GM12878 (cell line): ENCODE measurements at places on chromosomes 6 and 20. TPM values are rescaled to one million over a fixed set of nuclear protein-coding genes. Genes with fewer than 3 reads are reported as not detected.

Gene TRIM15
- 0.08 TPM in 1 of 2 replicates, not detected in the other for total RNA-seq

Gene SLC35A1
- 6.8 and 7.8 TPM in 2 replicates for total RNA-seq

DNA sequence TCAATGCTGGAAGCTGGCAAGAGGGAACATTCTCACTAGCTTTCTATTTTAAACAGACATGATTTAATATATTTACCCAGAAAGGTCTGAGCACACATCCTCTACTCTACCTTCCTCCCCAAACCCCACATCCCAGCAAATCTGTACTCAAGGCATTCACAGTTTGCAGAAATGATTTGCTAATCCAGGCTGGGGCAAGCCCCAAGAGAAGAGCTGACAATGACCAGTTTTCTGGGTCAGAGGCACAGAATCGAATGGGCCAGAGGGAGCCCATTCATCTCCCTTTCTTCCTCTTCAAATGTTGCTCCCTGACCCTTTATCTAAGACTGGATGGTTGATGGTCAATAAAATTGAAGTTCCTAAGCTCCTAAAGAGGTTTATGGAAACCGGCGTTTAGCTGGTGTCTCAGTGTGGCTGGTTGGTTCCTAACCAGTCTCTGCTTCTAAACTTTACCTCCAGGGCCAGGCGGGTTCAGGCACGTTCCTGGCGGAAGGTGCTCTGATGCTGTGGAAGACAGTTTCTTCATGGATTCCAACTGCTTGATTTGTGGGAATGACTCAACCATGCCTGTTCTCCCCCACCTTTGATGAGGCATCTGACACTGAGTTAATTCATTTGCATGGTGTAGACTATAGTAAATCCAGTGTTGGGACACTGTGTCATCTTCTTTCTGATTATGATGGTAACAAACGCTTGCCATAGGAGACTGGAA is 96.4 kb upstream of the IYD start:
- no peak overlapping the region for H3K4me3 ChIP-seq
- DNase-seq: no peak
- no peaks in the 10 kb centered on the region for H3K36me3 ChIP-seq
- H3K4me1 ChIP-seq: no peaks in the 10 kb centered on the region

- H3K27ac ChIP-seq: no peak overlapping the region
- H3K4me1 ChIP-seq: peaks cover 12% of the 10 kb centered on the region
- no peak overlapping the region for H3K4me3 ChIP-seq
These were observed 507.3 kb upstream of the CITED2 start for GRCh38 chr6:139881728-139882211.

- H3K27ac ChIP-seq: no peak overlapping the region
- H3K4me1 ChIP-seq: peaks cover 13% of the 10 kb centered on the region
- peaks cover 2% of the 10 kb centered on the region; the same call in 1 of the 2 replicates for H3K36me3 ChIP-seq
These were observed 22.2 kb downstream of the RRBP1 start for GRCh38 chr20:17659801-17660200.

Gene SLC25A27
- total RNA-seq: not detected in 2 replicates

GRCh38 chr6:155378276-155378675 is 64.0 kb upstream of the TFB1M start:
- no peak overlapping the region for H3K4me3 ChIP-seq
- no peaks in the 10 kb centered on the region for H3K27me3 ChIP-seq
- no peak for DNase-seq
- peak overlapping the region; percentile 67 for H3K27ac ChIP-seq
- peaks cover 10% of the 10 kb centered on the region for H3K4me1 ChIP-seq
- H3K36me3 ChIP-seq: no peaks in the 10 kb centered on the region

Gene ISM1
- total RNA-seq: not detected in 2 replicates

DNA sequence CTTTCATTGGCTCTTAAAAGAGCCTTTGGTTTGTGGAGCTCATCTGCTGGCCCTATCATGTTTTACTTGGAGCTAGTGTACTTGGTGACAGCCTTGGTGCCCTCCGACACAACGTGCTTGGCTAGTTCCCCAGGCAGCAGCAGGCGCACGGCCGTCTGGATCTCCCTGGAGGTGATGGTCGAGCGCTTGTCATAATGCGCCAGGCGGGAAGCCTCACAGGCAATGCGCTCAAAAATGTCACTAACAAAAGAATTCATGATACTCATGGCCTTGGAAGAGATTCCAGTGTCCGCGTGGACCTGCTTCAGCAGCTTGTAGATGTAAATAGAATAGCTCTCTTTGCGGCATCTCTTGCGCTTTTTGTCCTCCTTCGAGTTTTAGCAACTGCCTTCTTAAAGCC is 22.8 kb upstream of the SLC17A4 start:
- no peak for DNase-seq
- no peak overlapping the region for H3K4me3 ChIP-seq
- no peaks in the 10 kb centered on the region for H3K27me3 ChIP-seq
- H3K4me1 ChIP-seq: no peaks in the 10 kb centered on the region
- H3K36me3 ChIP-seq: no peaks in the 10 kb centered on the region
- H3K27ac ChIP-seq: no peak overlapping the region

Gene STK35
- 18.9 and 19.4 TPM in 2 replicates for total RNA-seq

GRCh38 chr6:14713008-14713960 is 532.6 kb upstream of the JARID2 start:
- no peaks in the 10 kb centered on the region for H3K4me1 ChIP-seq
- no peak for DNase-seq
- no peak overlapping the region for H3K27ac ChIP-seq
- no peak overlapping the region for H3K4me3 ChIP-seq
- no peaks in the 10 kb centered on the region for H3K36me3 ChIP-seq
- no peaks in the 10 kb centered on the region for H3K27me3 ChIP-seq

- no peak for DNase-seq
- H3K4me3 ChIP-seq: no peak overlapping the region
- H3K4me1 ChIP-seq: no peaks in the 10 kb centered on the region
- H3K27me3 ChIP-seq: no peaks in the 10 kb centered on the region; the same call in 1 of the 2 replicates
- no peaks in the 10 kb centered on the region for H3K36me3 ChIP-seq
These were observed 301.3 kb upstream of the TCF21 start for GRCh38 chr6:133587546-133588160.

Gene MYLK4
- total RNA-seq: 0.05 TPM in 2 replicates

Gene FUT9
- not detected in 2 replicates for total RNA-seq

Gene GSTA3
- total RNA-seq: not detected in 2 replicates

- no peak for DNase-seq
- H3K27me3 ChIP-seq: no peaks in the 10 kb centered on the region
- H3K36me3 ChIP-seq: peaks cover 6% of the 10 kb centered on the region; the same call in 1 of the 2 replicates
- H3K4me3 ChIP-seq: no peak overlapping the region
- H3K27ac ChIP-seq: no peak overlapping the region
These were observed 96.3 kb upstream of the NEDD9 start for GRCh38 chr6:11328613-11329247.

GRCh38 chr20:21126581-21126870 is 644 bp downstream of the KIZ start:
- no peaks in the 10 kb centered on the region for H3K36me3 ChIP-seq
- peaks cover 2% of the 10 kb centered on the region; the same call in 1 of the 2 replicates for H3K4me1 ChIP-seq
- H3K27ac ChIP-seq: no peak overlapping the region

DNA sequence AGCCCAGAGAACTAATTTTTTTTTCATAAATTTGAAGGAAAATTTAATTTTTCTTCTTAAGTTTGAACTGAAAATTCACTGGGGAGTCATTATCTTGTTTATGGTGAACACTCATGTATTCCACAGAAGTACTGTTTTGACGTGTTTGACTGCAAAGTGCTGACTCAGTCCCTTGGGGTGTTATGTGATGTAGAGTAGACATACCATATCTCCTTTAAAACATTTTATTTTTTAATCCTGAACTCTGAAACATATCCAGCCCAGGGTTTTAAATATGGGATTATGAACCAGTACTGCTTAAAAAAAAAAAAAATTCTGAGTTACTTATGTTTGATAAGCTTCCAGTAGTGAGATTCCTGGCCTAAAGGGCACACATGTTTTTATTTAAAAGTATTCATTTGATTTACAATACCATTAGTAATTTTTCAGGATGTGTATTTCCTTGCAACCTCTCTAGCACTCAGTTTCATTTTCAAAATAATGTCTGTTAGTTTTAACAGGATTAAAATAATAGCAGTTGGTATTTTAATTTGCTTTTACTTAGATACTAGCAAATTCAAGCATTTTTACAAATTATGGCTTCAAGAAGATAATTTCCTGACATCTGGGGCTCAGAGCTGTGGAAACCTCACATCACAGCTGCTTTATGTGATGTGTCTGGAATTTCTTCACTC is 81.7 kb upstream of the PDE10A start:
- no peak overlapping the region for H3K27ac ChIP-seq
- DNase-seq: peak; percentile 23
- H3K4me3 ChIP-seq: no peak overlapping the region
- H3K27me3 ChIP-seq: no peaks in the 10 kb centered on the region
- H3K36me3 ChIP-seq: no peaks in the 10 kb centered on the region

GRCh38 chr20:10701607-10702006 is 27.8 kb upstream of the JAG1 start:
- no peaks in the 10 kb centered on the region for H3K36me3 ChIP-seq
- no peak overlapping the region for H3K4me3 ChIP-seq
- H3K4me1 ChIP-seq: no peaks in the 10 kb centered on the region
- no peak overlapping the region for H3K27ac ChIP-seq

Gene AGER
- 15.4 and 15.7 TPM in 2 replicates for total RNA-seq

Gene GRM1
- 0.05 TPM in 1 of 2 replicates, not detected in the other for total RNA-seq

DNA sequence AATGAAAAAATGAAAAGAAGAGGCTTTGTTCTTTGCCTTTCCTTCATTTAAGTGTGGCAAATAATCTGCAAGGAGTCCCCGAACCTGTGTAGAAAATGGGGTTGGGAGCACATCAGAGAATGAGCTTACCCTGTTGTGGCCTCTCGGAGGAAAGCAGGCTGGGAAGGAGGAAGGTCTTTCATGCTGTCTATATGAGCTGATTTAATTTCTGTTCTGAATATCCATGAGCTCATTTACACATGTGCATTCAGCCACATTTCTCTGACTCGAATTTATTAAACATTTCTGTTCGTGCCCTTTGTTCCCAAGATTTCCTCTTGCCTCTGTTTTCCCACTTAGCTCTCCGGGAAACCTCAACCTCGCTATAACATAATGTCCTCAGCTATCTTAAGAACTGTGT is 584.4 kb upstream of the CDH4 start:
- H3K27ac ChIP-seq: no peak overlapping the region
- no peaks in the 10 kb centered on the region for H3K36me3 ChIP-seq
- no peak for DNase-seq
- no peaks in the 10 kb centered on the region for H3K4me1 ChIP-seq
- H3K4me3 ChIP-seq: no peak overlapping the region

GRCh38 chr6:43739642-43740091 is 30.3 kb upstream of the VEGFA start:
- H3K27ac ChIP-seq: no peak overlapping the region
- H3K36me3 ChIP-seq: no peaks in the 10 kb centered on the region
- H3K4me3 ChIP-seq: no peak overlapping the region
- H3K27me3 ChIP-seq: no peaks in the 10 kb centered on the region
- peaks cover 3% of the 10 kb centered on the region for H3K4me1 ChIP-seq

GRCh38 chr20:61271312-61272231 is 19.5 kb downstream of the CDH4 start:
- no peak for DNase-seq
- H3K27me3 ChIP-seq: no peaks in the 10 kb centered on the region
- H3K4me3 ChIP-seq: no peak overlapping the region
- H3K27ac ChIP-seq: no peak overlapping the region

- H3K4me3 ChIP-seq: no peak overlapping the region
- no peak overlapping the region for H3K27ac ChIP-seq
- no peaks in the 10 kb centered on the region for H3K36me3 ChIP-seq
- 0 out of 2 replicates have a peak, but pooled peaks cover 2% of the 10 kb centered on the region for H3K27me3 ChIP-seq
These were observed 73.2 kb downstream of the NCR2 start for GRCh38 chr6:41408576-41408975.

Gene SMIM26
- total RNA-seq: 74.3 and 90.0 TPM in 2 replicates

Gene FOXS1
- total RNA-seq: not detected in 2 replicates

DNA sequence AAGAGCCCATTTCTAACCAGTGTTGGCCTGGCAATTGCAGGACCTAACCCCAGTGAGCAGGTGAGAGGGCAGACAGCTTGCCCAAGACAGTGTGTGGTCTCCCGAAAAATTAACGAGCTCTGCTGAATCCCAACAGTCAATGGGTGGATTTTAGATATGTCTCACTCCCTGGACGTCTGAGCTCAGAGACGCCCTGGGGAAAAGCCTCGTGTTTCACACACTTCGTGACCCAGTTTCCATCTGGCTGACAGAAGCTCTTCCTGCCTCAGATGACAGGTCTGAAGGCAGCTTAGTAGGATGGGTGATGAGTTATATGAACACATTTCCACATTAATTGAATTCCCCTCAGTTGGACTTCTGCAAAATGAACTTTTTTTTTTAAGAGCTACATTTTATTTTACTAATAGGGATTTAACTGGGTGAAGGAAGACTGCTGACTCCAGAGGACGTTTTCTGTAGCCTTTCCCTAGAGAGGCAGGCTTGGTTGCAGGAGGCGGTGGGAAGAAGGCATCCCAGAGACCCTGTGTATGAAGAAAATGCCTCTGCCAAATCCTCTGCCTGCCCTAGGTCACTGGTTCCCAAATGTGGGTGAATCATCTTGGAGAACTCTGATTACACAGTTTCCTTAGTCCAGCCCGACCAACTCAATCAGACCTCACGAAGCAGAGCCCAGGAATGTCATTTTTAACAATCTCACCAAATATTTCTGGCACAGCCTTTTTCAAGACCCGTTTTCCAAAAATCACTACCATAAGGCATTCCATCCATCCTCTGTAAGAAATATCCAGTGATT is 71.7 kb upstream of the LY86 start:
- peak; percentile 4 for DNase-seq
- no peaks in the 10 kb centered on the region for H3K36me3 ChIP-seq
- no peaks in the 10 kb centered on the region for H3K27me3 ChIP-seq
- no peak overlapping the region for H3K4me3 ChIP-seq
- peaks cover 26% of the 10 kb centered on the region for H3K4me1 ChIP-seq
